NCI-H460 (cell line): ENCODE measurements at places on chromosomes 11 and 22.

GRCh38 chr11:111500481-111500880 is 11.7 kb downstream of the BTG4 start:
- DNase-seq, result no peak

DNA sequence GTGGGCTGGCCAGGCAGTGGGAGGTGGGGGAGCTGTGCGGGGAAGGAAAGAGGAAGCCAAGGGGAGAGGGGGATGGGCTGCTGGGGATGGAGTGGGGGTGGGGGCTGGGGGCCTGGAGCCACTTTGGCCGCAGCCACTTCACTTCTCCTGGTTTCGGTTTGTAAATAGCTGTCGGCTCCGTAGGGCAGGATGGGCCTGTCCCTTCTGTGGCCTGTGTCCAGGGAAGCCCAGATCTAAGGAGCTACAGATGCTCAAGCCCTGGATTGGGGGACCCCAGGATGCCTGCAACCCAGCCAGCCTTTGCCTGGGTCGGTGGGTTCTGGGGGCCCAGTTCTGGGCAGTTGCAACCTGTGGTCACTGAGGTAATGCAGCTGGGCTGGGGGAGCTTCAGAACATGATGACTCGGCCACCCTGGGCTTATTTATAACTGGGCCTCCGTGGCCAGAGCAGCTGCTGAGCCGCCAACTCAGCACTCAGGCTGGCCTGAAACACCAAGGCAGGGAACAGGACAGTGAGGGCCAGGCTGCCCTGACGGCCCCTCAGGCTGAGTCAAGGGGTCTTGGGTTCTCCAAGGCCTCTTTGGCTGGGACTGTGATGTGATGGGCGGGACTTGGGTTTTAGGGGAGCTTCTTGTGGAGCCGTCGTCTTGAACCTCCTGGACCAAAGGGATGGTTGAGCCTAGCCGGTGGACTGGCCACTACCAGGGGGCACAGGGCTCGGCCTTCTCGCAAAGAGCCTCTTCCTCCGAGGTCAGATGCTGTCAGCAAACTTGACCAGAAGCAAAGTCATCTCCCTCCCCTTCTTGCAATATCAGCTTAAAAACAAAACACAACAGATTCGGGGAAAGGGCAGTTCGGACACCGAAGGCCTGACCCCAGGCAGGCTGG is 15.0 kb upstream of the SLC39A13 start:
- DNase-seq, result no peak

DNA sequence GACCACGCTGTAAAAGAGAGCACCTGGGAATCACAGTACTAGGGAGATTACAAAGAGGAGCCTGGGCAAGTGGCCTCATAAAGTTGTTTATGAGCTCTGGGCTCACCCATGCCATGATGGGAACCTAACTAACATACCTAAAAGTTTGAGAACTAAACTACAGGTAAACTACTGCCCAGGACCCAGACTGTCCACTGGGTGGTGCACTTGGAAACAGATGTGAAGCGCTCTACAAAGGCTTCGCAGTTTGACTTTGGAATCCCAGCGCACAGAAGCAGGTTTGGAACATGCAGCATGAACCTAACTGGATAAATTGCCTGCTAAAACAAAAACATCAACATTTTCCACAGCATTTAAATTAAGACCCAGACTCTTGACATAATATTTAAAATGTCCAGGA is 418.6 kb downstream of the FAM181B start:
- no peak for DNase-seq

- no peak for DNase-seq
Measured at GRCh38 chr11:1479006-1479677, 7.4 kb downstream of the MOB2 start.

DNA sequence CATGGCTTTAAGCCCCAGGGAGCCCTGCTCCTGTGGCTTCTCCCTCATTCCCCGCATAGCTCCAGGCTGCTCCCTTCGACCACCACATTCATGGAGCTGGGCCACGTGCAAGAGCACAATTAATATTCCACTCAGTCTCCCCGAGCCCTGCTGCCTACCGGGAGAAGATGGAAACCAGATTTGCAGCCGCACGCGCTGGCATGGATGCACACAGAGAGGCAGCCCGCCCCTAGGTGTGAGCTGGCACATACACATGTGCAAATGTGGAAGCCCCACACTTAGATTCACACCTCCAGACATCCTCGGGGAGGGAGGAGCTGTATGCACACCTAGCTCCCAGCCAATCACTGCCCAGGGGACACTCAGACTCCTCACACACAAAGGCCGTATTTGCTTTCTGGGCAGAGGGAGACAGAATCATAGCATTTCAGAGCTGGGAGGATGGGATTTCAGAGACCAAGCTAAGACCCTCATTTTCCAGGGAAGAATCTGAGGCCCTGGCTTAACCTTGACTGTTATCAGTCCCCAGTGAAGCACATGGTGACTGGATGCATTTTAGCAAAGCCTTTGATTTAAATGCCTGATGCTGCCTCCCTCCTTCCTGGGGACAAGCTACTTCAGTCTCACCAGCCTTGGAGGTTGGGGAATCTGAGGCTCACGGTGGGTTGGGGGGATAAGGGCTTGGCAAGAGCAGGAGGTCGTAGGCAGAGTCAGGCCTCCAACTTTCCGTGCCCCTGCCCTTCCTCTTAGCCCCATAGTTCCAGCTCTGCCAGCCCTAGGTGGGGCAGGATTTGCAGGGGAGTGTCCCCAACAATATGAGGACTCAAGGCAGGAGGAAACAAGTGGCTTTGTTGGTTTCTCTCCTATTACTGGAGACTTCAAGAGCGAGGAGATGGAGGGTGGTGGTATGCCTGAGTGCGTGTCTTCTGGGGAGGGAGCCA is 5.3 kb upstream of the CREB3L1 start:
- DNase-seq, result no peak

DNA sequence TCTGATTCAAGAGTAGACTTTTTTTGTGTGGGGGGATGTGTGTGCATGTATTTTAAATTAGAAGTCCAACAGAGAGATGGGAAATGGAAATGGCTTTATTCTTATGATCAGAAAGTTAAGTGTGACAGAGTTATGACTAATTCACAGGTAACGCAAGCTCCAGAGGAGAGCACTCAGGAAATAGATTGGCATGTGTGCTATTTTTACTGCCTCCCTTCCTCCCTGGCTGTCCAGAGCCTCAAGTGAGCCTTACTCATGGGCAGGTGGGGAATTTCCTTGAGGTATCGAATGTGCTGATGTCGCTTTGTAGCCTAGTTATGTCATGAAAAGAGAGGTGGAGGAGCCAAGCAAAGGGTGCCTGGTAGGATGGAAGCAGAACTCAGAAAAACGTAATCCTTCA is 70.3 kb upstream of the BDNF start:
- no peak for DNase-seq

DNA sequence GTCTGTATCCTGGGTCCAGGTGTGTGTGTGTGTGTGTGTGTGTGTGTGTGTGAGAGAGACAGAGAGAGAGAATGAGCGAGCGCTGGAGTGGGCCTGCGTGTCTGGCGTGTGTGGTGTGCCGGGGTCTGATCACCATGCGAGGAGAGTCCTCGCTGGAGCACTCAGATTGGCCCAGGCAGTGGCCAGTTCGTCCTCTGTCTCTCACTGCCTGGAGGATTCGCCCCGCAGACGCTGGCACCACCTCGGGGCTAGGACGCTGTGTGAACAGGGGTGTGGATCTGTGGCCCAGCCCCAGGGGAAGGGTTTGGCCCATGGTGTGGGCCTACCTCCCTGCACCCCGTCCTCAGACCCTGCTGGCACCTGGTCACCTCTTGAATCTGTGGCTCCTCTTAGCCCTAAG is 11.6 kb upstream of the CACNA1I start:
- no peak for DNase-seq

GRCh38 chr11:29009426-29009825 is 901.2 kb downstream of the METTL15 start:
- no peak for DNase-seq

- peak; percentile 82 for DNase-seq
Measured at GRCh38 chr11:67420646-67421429, 5.4 kb downstream of the CARNS1 start.

- DNase-seq, result no peak
Measured at GRCh38 chr11:12102588-12103410, 7.6 kb upstream of the MICAL2 start.

- DNase-seq, result no peak
Measured at GRCh38 chr11:504053-504993, 2.7 kb downstream of the RNH1 start.

DNA sequence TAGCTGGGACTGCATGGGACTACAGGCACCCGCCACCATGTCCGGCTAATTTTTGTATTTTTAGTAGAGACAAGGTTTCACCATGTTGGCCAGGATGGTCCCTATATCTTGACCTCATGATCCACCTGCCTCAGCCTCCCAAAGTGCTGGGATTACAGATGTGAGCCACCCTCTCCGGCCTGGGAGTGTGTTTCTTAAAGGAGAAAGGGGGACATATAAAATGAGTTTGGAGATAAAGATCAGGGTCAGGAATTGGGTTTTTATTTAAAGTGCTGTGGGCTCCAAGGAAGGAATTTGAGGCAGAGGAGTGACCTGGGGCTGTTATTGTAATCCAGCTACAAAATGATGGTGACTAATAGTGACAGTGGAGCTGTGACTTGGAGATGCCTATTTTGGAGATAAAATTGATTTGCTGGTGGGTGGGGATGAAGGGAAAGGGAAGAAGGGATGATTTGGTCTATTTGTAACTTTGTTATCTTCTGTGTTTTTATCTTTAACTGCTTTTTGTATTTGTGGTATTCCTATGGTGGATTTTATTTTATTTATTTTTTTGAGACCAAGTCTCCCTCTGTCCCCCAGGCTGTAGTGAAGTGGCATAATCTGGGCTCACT is 5.0 kb downstream of the CRKL start:
- DNase-seq, result no peak

GRCh38 chr11:47564933-47565339 is 463 bp upstream of the PTPMT1 start:
- DNase-seq, result no peak

GRCh38 chr22:38220163-38220562 is 18.4 kb downstream of the MAFF start:
- no peak for DNase-seq

DNA sequence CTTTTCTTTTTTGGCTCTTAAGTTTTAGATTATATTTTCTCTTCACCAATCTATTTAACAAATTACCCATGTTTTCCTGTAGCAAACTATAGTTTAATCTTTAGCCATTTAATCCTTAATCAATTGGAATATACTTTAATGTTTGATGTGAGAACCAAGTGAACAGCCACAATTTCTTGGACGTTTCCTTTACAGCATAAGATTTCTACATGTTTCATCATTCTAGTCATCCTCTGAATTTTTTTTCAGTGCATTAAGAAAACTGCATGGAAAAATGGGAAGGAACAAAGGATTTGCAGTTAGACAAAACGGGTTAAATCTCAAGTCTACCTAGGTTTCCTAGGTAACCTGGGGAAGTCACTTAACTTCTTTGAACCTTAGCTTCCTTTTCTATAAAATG is 507.1 kb upstream of the CCDC90B start:
- DNase-seq, result peak; percentile 26

- peak; percentile 44 for DNase-seq
Measured at GRCh38 chr11:111982019-111982464, 43.2 kb upstream of the DLAT start.

DNA sequence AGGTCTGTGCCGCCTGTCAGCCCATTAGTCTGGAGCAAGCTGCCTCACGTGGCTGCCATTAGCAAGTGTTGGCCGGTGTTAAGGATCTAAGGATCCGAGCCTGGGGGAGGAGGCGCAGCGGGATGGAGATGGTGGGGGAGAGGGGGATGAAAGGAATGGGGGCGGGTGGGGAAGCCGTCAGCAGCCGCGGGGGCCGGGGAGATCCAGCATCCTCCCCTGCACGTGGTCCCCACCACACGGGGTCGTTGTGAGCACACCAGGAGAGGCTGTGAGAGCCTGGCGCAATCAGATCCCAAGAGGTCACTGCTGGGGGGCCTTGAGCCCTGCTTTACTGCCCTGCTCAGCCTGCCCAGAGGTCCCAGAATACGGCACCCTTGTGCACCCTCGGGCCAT is 7.3 kb downstream of the CABP7 start:
- peak; percentile 17 for DNase-seq

DNA sequence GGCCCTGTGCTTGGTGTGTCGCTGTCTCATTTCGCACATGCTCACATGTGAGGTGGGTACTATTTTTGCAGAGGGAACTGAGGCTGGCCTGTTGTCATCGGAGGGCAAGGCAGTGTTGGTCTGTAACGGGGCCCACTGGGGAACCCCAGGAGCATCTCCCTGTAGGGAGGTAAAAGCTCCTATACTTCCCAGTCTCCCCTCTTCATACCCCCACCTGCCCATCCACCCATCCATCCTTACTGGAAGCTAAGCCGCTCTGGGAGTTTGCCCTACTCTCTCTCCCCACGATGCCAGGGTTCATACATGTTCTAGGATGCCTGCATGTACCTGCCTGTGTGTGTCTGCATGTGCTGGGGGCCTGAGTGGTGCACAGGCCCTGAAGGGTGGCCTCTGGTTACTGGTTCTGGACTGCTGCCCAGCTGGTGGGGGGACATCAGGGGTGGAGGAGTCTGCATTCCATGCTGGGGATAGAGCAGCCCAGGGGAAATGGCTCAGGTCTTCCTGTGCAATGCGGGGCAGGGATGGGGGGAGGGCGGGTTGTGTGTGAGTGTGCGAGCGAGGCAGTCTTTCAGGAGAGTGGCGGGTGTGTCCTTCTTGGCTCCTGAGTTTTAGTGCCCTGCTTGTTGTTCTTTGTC is 77.7 kb downstream of the PKNOX2 start:
- no peak for DNase-seq

- DNase-seq, result no peak
Measured at GRCh38 chr22:31049815-31050420, 31.2 kb upstream of the SMTN start.

GRCh38 chr11:33179348-33179803 is 18.1 kb upstream of the CSTF3 start:
- DNase-seq, result no peak

- no peak for DNase-seq
Measured at GRCh38 chr22:31097941-31098631, 9.3 kb downstream of the SELENOM start.

- no peak for DNase-seq
Measured at GRCh38 chr11:80810695-80811094, 1369.9 kb upstream of the TENM4 start.

- no peak for DNase-seq
Measured at GRCh38 chr22:27541836-27542235, 259.7 kb downstream of the MN1 start.

DNA sequence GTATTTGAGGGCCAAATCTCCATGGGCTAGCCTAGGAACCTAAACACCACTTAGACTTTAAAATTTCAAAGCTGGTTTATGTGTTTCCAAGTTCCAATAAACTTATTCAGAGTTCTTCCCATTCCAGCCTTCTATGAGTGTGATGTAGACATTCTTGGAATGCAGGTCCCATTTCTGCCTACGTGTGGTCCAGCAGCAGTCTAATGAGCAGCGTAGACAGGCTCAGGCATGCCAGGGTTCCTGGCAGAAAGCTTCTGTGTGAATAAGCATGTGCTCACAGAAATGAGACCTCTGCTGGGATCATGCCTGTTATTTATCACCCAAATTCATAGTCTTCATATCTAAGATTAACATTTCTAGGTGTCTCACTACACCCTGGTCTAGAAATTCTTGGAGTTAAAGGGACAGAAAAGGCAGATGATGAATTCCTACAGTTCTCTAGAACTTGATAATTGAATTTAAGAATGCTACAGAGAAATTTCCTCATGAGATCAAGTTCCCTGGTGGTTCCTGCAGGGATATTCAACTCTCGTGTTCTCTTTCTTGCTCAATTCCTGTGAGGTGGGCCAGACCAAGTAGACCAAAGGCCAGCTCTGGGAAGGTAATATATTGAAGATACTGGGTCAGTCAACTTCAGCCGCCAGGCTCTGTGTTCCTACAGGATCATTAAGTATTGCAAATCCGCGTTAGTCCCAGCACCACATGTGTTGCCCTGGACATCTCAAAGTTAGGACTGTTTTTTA is 17.6 kb downstream of the RNF185 start:
- DNase-seq, result no peak
